ENCODE measurements at places on chromosomes 4 and X. TPM values are rescaled to one million over a fixed set of nuclear protein-coding genes. Genes with fewer than 3 reads are reported as not detected.

DNA sequence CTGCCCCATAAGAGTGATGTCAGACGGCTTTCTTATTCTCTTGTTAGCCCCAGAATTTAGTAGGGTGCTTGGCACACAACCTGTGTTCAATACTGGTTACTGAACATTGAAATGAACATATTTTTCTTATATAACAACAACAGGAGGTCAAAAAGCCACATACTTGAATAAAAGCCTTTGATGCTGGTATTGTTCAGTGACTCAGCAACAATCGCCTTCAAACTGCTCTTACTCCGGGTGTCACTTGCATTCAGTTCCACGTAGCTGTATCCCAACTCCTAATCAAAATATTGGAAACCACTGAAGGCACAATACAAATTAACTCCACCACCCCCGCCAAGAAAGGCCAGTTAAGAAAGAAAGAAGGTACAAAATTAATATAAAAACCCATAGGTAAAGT, 61.5 kb downstream of the RFC1 start:
- H3K4me1 ChIP-seq = no peaks in the 10 kb centered on the region
- no peak overlapping the region for H3K4me3 ChIP-seq
- no peaks in the 10 kb centered on the region for H3K27me3 ChIP-seq
- peaks cover 99% of the 10 kb centered on the region for H3K36me3 ChIP-seq
- DNase-seq = no peak
- H3K27ac ChIP-seq = no peak overlapping the region

DNA sequence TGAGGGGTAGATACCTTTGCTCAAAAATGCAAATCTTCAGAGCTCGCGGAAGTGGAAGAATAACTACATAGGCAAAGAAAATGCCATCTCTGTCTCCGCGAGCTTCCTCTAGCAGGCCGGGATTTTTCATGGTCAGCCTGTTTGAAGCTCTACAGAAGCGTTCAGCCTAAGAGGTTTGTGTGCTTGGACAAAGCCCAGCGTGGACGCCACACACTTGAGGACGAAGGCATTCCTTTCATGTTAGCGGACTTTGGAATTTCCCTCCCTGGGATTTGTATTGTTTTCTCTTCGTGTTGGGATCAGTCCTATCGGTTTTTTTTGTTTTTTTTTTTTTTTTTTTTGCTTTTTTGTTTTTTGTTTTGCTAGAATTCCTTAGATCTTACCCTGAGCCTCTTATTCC, 53.7 kb downstream of the SMIM31 start:
- no peak for DNase-seq
- no peaks in the 10 kb centered on the region for H3K36me3 ChIP-seq

Gene AWAT2
- not detected for total RNA-seq

Gene GPR82
- total RNA-seq = 0.11 TPM

DNA sequence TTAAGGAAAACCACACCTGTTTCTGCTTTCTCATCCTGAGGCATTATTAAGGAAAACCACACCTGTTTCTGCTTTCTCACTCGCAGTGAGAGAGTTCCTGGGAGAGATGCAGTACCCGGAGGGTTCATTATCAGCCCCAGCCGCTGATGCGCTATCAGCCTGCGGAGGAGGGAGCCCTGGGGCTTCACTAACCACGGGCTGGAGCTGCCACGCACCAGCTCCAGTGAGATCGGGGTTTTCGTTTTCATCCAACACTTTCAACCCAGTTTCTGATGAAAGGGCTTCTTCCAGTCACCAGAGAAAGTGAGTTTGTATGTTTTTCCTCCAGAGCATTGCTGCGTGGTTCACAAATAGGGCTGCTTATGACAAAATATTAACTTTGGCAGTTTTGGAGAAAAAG, 93.2 kb upstream of the PRKX start:
- no peak for DNase-seq
- H3K27me3 ChIP-seq = no peaks in the 10 kb centered on the region
- no peak overlapping the region for H3K4me3 ChIP-seq

DNA sequence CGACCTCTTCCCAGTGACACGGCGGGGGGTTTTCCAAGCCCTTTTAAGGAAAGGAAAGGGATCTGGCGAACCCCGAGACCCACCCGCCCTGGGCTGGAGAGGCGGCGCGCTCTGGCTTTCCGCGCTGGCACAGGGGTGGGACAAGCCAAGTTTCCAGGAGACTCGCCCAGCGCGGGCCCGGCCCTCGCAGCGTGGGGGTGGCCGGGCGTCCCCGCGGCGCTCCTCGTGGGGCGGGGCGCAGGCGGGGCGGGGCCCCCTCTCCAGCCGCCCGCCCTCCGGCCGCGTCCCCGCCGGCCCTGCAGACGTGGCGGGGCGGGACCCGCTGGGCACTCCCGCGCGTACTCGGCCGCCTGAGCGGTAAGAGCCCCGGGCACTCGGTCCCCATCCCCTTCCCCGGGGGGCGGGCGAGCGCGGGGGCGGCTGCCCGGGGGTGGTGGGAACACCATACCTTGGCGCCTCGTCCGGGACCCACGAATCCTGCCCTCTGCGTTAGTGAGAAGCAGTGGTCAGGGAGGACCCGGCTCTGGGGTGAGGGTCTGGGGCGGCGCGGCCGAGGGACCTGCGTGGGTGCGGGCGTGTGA, at the start of gene FAM114A1:
FAM114A1 (plus strand) TSS at position 329 of the 581 bp plus-strand sequence. CDS start 10,273 bp downstream, outside the sequence.
- no peak for DNase-seq
- peaks cover 12% of the 10 kb centered on the region for H3K36me3 ChIP-seq
- no peaks in the 10 kb centered on the region for H3K27me3 ChIP-seq
- H3K4me3 ChIP-seq = peak within 1 kb of the TSS; percentile 85
- H3K27ac ChIP-seq = peak within 1 kb of the TSS; percentile 98

Gene PJA1
- 17.8 TPM for total RNA-seq

DNA sequence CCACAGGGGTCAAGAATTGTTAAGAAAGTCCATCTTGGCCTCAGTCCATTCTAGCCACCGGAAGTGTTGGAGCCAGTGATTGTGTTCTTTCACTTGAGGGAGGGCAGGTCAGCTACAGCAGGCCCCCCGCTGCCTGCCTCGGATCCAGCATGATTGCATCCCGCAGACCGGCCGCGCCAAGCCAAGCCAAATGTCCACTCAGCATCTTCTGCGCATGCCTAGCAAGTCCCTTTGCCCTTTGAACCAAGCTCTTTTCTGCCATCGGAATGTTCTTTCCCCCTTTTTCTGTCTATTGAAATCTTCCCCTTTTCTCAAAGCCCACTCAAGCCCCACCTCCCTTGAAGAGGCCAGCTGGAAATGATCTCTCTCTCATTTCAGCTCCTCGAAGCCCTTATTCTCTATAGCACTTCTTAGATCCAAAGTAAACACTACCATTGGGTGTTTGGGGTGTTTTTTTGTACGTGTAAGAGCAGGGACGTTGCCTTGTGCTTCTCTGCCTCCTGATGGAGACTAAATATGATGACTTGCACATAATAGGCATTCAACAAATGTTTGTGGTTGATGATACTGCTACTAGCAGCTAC, 147.8 kb upstream of the BCOR start:
- H3K27me3 ChIP-seq = no peaks in the 10 kb centered on the region
- no peak overlapping the region for H3K27ac ChIP-seq
- DNase-seq = no peak
- no peaks in the 10 kb centered on the region for H3K4me1 ChIP-seq
- no peaks in the 10 kb centered on the region for H3K36me3 ChIP-seq

DNA sequence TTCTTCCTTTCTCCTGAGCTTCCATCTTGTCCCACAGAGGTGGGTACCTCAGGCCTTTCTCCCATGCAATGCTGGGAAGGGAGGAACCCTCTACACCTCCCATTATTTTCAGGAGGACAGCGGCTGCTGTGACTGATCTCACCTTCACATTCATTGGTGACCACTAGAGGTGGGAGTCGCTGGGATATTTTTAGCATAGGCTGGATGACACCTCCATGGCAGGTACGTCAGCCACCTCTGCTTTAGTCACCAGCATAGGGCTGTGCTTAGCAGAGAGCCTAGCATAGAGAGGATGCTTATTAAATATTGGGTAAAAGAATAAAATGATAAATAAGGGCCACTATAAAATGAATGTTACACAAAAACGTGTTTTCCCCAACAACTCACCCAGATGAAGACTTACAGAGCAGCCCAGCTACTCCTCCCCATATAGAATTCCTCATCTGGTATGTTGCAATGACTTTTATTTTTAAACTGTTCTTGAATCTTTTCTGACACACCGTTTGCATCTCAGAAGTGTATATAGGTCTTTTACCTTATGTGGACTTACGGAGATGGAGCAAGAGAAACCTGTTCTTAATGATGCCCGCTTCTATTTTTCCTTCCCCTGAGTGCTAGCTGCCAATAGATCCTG, 60.9 kb upstream of the SORBS2 start:
- no peak for DNase-seq
- H3K27ac ChIP-seq = no peak overlapping the region
- peaks cover 19% of the 10 kb centered on the region for H3K4me1 ChIP-seq
- no peak overlapping the region for H3K4me3 ChIP-seq
- no peaks in the 10 kb centered on the region for H3K36me3 ChIP-seq

GRCh38 chrX:115539841-115540240, 21.1 kb upstream of the PLS3 start:
- no peaks in the 10 kb centered on the region for H3K4me1 ChIP-seq
- no peaks in the 10 kb centered on the region for H3K27me3 ChIP-seq
- no peaks in the 10 kb centered on the region for H3K36me3 ChIP-seq
- no peak overlapping the region for H3K4me3 ChIP-seq

GRCh38 chr4:807792-808191, 18.1 kb downstream of the CPLX1 start:
- no peak overlapping the region for H3K27ac ChIP-seq
- H3K27me3 ChIP-seq = no peaks in the 10 kb centered on the region
- H3K4me1 ChIP-seq = no peaks in the 10 kb centered on the region
- H3K4me3 ChIP-seq = no peak overlapping the region

- no peak for DNase-seq
- no peaks in the 10 kb centered on the region for H3K36me3 ChIP-seq
Measured at GRCh38 chr4:158819942-158820786, 51.3 kb downstream of the FNIP2 start.

DNA sequence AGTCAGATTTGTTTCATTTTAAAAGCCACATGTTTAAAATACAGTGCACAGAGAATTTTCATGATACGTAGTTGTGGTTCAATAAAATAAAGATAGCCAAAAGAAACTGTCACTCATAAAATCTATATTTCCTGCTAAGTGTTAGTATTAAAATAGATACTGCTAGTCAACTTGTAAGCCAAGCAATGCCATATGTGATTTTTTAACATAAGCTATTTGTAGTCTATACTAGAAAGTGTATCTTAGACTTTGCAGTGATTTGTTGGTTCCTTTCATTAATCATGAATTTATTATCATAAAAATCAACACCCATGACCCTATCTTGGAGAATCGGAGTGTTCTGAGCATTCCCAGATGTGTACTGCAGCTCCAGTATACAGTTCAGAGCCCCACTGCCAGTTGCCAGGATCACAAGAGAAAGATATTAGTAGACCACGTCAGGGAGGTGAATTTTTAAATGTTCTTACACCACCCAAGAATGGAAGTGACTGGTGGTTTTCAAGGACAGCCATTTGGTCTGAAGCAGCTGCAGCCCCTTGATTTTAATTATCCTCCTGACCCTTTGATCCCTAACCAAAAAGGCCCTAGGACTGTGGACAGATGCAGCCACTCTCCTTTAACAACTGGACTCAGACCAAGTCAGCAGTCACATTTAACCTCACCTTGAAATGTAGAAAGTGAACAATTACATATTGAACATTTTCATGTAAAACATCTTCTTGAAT, 163.1 kb downstream of the PALLD start:
- no peak for DNase-seq
- no peaks in the 10 kb centered on the region for H3K36me3 ChIP-seq
- H3K4me3 ChIP-seq = no peak overlapping the region
- peaks cover 32% of the 10 kb centered on the region for H3K4me1 ChIP-seq
- no peaks in the 10 kb centered on the region for H3K27me3 ChIP-seq

Gene NOP14
- total RNA-seq = 22.6 TPM

Gene RNF150
- total RNA-seq = 5.7 TPM

GRCh38 chr4:77669946-77670590, 64.4 kb downstream of the CXCL13 start:
- no peaks in the 10 kb centered on the region for H3K36me3 ChIP-seq
- no peak overlapping the region for H3K4me3 ChIP-seq
- no peak for DNase-seq
- no peaks in the 10 kb centered on the region for H3K4me1 ChIP-seq

Gene YIPF7
- not detected for total RNA-seq

Gene USP53
- total RNA-seq = 29.4 TPM

- H3K36me3 ChIP-seq = no peaks in the 10 kb centered on the region
- H3K27ac ChIP-seq = no peak overlapping the region
- no peak for DNase-seq
- H3K27me3 ChIP-seq = no peaks in the 10 kb centered on the region
- no peak overlapping the region for H3K4me3 ChIP-seq
Measured at GRCh38 chr4:102518703-102519131, 17.6 kb downstream of the NFKB1 start.

GRCh38 chr4:23789762-23790161, 100.1 kb downstream of the PPARGC1A start:
- no peak overlapping the region for H3K4me3 ChIP-seq
- no peak for DNase-seq
- H3K27ac ChIP-seq = no peak overlapping the region
- H3K4me1 ChIP-seq = peaks cover 10% of the 10 kb centered on the region
- no peaks in the 10 kb centered on the region for H3K27me3 ChIP-seq

GRCh38 chr4:9891740-9892139, 110.3 kb downstream of the DRD5 start:
- no peaks in the 10 kb centered on the region for H3K27me3 ChIP-seq
- no peaks in the 10 kb centered on the region for H3K4me1 ChIP-seq
- DNase-seq = no peak
- H3K36me3 ChIP-seq = no peaks in the 10 kb centered on the region
- no peak overlapping the region for H3K27ac ChIP-seq

Gene FGF13
- 1.3 TPM for total RNA-seq

Gene MAGEA4
- not detected for total RNA-seq

DNA sequence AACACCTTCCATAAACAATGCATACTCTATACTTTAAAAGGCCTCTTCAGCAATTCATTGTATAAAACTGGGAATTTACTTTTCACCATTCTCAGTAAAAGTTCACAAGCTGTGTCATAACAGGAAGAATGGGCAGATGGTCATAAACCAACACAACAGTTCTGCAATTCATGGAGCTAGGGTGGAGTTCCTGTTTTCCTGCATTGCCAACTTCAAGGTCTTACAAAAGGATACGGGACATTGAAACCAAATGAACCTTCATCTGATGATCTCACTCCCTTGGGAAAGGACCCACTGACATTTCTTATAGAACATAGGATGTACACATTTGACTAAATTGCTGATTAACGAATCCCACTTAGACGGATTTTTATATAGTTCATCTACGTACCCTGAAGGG, 4.1 kb downstream of the KDR start:
- H3K36me3 ChIP-seq = no peaks in the 10 kb centered on the region
- H3K27me3 ChIP-seq = no peaks in the 10 kb centered on the region
- no peak for DNase-seq
- H3K27ac ChIP-seq = no peak overlapping the region

Gene MORC4
- 16.8 TPM for total RNA-seq

Gene PPARGC1A
- 1.2 TPM for total RNA-seq

- no peak overlapping the region for H3K27ac ChIP-seq
- no peak overlapping the region for H3K4me3 ChIP-seq
- DNase-seq = no peak
- no peaks in the 10 kb centered on the region for H3K4me1 ChIP-seq
- no peaks in the 10 kb centered on the region for H3K36me3 ChIP-seq
- no peaks in the 10 kb centered on the region for H3K27me3 ChIP-seq
Measured at GRCh38 chr4:30543057-30543456, 177.1 kb upstream of the PCDH7 start.

Gene HSPA4L
- total RNA-seq = 19.8 TPM

Data from esophagus squamous epithelium (tissue), 5 donors.